ENCODE measurements at places on chromosomes 12 and 14.
A peak's percentile ranks its signal among the peaks of the same experiment; 100 is the strongest.

- H3K4me1 ChIP-seq, result peaks cover 4% of the 10 kb centered on the region
- no peak for DNase-seq
- no peaks in the 10 kb centered on the region for H3K36me3 ChIP-seq
- no peak overlapping the region for H3K4me3 ChIP-seq
- H3K27me3 ChIP-seq, result peaks cover 5% of the 10 kb centered on the region
These were observed 34.1 kb upstream of the STON2 start for GRCh38 chr14:81434230-81434629.

DNA sequence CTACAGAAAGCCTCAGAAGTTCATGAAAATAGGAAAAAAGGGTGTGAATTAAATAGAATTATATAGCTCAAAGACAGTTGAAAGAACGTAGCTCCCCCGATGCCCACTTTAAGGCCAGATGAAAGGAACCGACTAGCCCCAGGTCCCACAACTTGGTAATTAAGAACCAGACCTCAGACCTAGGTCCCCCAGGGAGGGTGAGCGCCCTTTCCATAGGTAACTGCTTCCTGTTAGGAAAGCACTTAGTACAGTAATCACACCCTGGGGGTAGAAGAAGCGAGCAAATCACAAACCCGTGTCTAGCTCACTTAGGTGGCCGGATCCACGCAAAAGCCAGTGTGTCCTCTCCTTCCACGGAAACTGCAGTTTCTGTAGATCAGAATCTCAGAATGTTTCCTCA is 77.1 kb downstream of the PLXNC1 start:
- DNase-seq, result no peak
- H3K36me3 ChIP-seq, result no peaks in the 10 kb centered on the region
- no peaks in the 10 kb centered on the region for H3K27me3 ChIP-seq
- no peaks in the 10 kb centered on the region for H3K4me1 ChIP-seq
- H3K27ac ChIP-seq, result no peak overlapping the region

DNA sequence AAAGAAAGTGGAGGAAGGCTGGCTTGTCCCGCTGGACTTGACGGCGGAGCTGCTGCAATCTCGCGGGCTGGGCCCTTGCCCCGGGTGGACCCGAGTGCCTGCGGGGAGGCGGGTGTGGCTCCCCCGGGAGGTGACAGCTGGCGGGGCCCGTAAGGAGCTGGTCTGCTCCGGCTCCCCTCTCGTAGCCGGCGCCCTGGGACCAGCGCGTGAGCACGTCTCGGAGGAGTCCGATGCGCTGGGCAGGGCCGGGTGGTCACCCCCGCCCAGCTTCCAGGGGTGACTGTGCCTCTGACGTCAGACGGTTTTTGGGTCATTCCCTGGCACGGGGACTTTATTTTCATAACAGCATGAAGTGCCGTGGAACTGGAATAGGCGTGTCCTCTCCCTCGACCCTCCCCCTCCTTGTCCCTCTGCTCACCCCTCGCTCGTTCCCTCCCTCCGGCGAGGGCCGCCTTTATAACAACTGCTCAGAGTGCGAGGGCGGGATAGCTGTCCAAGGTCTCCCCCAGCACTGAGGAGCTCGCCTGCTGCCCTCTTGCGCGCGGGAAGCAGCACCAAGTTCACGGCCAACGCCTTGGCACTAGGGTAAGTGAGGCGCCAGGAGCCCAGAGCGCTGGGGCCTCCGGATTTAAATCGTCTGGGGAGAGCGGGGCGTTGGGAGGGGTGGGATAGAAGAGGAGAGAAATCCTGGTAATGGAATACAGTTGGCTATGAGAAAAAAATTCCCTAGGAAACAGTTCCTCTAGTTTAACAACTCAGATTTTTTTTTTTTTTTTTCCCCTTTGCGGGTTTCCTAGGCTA is at the start of gene GPRC5A:
TSS of gene GPRC5A (plus strand) at position 483 of the 801 bp plus-strand sequence. CDS start 16,688 bp downstream, outside the sequence.
- H3K27ac ChIP-seq, result peak within 1 kb of the TSS; percentile 84
- no peaks in the 10 kb centered on the region for H3K4me1 ChIP-seq
- H3K27me3 ChIP-seq, result no peaks in the 10 kb centered on the region
- DNase-seq, result peak; percentile 96
- H3K4me3 ChIP-seq, result peak within 1 kb of the TSS; percentile 58

DNA sequence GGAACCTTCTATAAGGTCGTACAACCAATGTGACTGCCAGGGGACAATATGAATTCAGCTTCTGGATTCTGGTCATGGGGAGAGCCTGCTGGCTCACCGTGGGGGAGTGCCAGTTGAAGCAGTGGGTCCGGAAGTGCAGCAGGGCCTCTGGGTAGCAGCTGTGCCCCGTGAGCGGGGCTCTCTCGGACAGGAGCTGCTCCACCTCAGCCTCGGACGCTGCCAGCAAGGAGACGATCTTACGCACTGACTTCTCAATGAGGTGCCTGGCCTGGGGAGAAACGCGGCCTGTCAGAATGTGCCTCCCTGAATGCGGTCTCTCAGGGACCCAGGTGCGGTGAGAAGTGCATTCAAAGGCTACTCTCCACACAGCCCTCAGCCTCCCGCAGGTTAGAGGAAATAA is 42.0 kb downstream of the LGMN start:
- no peak overlapping the region for H3K27ac ChIP-seq
- DNase-seq, result no peak
- no peaks in the 10 kb centered on the region for H3K27me3 ChIP-seq
- H3K36me3 ChIP-seq, result no peaks in the 10 kb centered on the region
- H3K4me3 ChIP-seq, result no peak overlapping the region

GRCh38 chr14:40981247-40981646 is 625.4 kb upstream of the LRFN5 start:
- H3K27ac ChIP-seq, result no peak overlapping the region
- no peaks in the 10 kb centered on the region for H3K36me3 ChIP-seq
- no peak for DNase-seq
- no peak overlapping the region for H3K4me3 ChIP-seq
- no peaks in the 10 kb centered on the region for H3K27me3 ChIP-seq
- no peaks in the 10 kb centered on the region for H3K4me1 ChIP-seq

DNA sequence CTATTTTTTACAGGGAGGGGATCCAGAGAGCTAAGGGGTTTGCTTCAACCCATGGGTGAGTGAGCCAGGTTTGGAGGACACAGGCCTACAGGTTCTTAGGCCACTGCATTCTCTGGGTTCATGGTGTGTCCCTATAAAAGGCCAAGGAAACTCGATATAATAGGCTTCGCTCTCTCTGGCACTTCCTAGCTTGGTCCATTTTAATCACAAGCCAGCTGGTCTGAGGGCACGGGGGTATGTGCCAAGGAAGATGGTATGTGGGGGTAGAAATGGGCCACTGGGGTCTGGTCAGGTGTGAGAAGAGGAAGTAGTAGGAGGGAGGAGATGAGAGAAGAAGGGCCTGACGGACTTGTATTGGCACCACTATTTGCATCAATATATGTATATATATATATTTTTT is 4.9 kb downstream of the ETV6 start:
- H3K4me1 ChIP-seq, result peaks cover 6% of the 10 kb centered on the region
- DNase-seq, result no peak
- H3K27me3 ChIP-seq, result no peaks in the 10 kb centered on the region
- no peak overlapping the region for H3K27ac ChIP-seq

DNA sequence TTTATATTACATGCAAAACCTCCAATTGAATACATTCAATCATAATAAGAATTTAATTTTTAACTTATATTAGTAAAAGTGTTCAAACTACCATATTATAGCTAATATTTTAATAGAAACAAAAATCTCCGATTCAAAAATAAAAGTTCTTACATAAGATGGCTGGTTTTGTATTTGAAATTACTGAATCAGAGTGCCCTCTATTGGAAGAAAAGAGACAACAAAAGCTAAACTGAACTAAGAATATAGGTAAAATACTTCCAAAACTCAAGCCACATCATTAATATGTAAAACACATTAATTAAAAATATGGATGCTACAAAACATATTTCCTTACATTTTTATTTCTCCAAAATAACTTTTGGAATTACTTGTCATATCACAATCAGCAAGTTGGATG is 120.3 kb downstream of the GARIN6 start:
- no peaks in the 10 kb centered on the region for H3K36me3 ChIP-seq
- no peak overlapping the region for H3K4me3 ChIP-seq
- no peaks in the 10 kb centered on the region for H3K4me1 ChIP-seq
- no peak overlapping the region for H3K27ac ChIP-seq

DNA sequence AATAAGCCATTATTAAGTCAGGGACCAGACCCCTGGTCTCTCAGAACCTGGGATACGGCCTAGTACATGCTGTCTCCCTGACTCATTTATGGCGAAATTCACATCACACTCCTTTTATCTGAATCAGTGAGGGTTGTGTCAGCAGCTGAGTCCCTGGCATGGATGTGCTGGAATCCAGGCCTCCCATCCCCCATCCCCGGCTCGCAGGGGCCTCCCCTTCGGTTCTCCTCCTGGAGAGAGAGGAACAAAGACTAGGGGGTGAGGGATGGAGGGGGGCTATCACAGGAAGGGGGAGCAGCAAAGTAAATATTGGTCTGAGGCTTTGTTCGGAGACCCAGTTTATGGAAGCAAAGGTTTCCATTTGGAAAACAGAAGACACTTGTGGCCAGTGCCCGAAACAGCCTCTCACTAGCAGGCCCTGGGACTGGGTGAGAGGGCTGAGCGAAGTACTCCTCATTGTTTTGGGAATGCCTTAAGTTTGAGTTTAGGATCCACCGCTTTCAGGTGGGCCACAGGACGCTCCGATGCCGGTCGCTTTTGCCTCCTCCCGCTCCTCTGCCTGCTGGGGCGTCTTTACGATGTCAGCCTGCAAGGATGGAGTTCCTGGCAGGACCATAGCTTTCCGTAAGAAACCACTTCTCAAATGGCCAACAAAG is 145.0 kb downstream of the PRKCH start:
- peak; percentile 68 for DNase-seq
- peak overlapping the region; percentile 31 for H3K27ac ChIP-seq
- H3K4me3 ChIP-seq, result no peak overlapping the region

- H3K36me3 ChIP-seq, result no peaks in the 10 kb centered on the region
- H3K27me3 ChIP-seq, result no peaks in the 10 kb centered on the region
- no peak for DNase-seq
- no peak overlapping the region for H3K4me3 ChIP-seq
- no peak overlapping the region for H3K27ac ChIP-seq
These were observed 389.9 kb upstream of the GARIN6 start for GRCh38 chr12:99257672-99258071.

- H3K27me3 ChIP-seq, result no peaks in the 10 kb centered on the region
- no peak overlapping the region for H3K4me3 ChIP-seq
- H3K27ac ChIP-seq, result peak overlapping the region; percentile 81
- no peaks in the 10 kb centered on the region for H3K4me1 ChIP-seq
- no peak for DNase-seq
- no peaks in the 10 kb centered on the region for H3K36me3 ChIP-seq
These were observed 1.3 kb upstream of the JDP2 start for GRCh38 chr14:75426332-75427125.

GRCh38 chr14:57869617-57870016 is 3.7 kb upstream of the SLC35F4 start:
- no peaks in the 10 kb centered on the region for H3K27me3 ChIP-seq
- H3K4me3 ChIP-seq, result no peak overlapping the region
- H3K27ac ChIP-seq, result no peak overlapping the region
- H3K4me1 ChIP-seq, result no peaks in the 10 kb centered on the region
- H3K36me3 ChIP-seq, result no peaks in the 10 kb centered on the region
- DNase-seq, result no peak

GRCh38 chr14:99685151-99685591 is 1.1 kb downstream of the CYP46A1 start:
- H3K27ac ChIP-seq, result no peak overlapping the region
- H3K36me3 ChIP-seq, result no peaks in the 10 kb centered on the region
- no peak for DNase-seq
- no peaks in the 10 kb centered on the region for H3K4me1 ChIP-seq
- no peak overlapping the region for H3K4me3 ChIP-seq

GRCh38 chr14:59139324-59139723 is 49.1 kb upstream of the DAAM1 start:
- H3K4me1 ChIP-seq, result no peaks in the 10 kb centered on the region
- DNase-seq, result no peak
- H3K27me3 ChIP-seq, result no peaks in the 10 kb centered on the region
- no peak overlapping the region for H3K4me3 ChIP-seq
- no peak overlapping the region for H3K27ac ChIP-seq
- no peaks in the 10 kb centered on the region for H3K36me3 ChIP-seq

GRCh38 chr12:113271466-113271852 is 50.2 kb downstream of the TPCN1 start:
- H3K27me3 ChIP-seq, result no peaks in the 10 kb centered on the region
- peak overlapping the region; percentile 66 for H3K27ac ChIP-seq
- H3K4me3 ChIP-seq, result no peak overlapping the region
- H3K36me3 ChIP-seq, result no peaks in the 10 kb centered on the region
- H3K4me1 ChIP-seq, result no peaks in the 10 kb centered on the region

DNA sequence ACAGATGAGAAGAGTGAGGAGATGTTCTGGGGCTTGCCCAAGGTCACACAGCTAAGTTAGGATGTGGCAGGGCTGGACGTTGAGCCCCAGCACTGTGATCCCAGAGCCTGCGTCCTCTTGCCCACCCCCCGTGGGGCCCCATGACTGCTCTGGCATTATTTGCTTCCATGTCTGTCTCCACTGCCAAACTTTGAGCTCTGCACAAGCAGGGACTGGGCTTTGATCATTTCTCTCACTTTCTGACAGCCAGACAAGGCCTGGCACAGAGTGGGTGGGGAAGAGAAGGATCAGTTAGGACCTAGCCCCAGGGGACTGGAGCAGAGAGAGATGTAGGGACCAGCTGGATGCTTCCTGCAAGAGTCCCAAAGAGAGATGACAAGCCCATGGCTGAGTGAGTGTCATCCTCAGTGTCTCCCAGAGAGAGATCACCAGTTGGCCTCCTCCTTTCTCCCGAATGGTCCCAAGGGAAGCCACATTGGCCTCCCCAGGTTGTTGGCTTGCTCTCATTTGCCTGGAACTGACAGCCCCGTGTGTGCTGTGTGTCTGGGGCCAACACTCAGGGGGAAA is 126.7 kb upstream of the PWP1 start:
- H3K27me3 ChIP-seq, result no peaks in the 10 kb centered on the region

GRCh38 chr14:101525640-101526527 is 35.4 kb upstream of the DIO3 start:
- DNase-seq, result no peak
- no peaks in the 10 kb centered on the region for H3K4me1 ChIP-seq
- no peaks in the 10 kb centered on the region for H3K36me3 ChIP-seq
- H3K27me3 ChIP-seq, result no peaks in the 10 kb centered on the region
- no peak overlapping the region for H3K4me3 ChIP-seq
- no peak overlapping the region for H3K27ac ChIP-seq

GRCh38 chr14:92687681-92688433 is 60.6 kb downstream of the LGMN start:
- H3K36me3 ChIP-seq, result no peaks in the 10 kb centered on the region
- H3K27ac ChIP-seq, result no peak overlapping the region
- DNase-seq, result no peak

DNA sequence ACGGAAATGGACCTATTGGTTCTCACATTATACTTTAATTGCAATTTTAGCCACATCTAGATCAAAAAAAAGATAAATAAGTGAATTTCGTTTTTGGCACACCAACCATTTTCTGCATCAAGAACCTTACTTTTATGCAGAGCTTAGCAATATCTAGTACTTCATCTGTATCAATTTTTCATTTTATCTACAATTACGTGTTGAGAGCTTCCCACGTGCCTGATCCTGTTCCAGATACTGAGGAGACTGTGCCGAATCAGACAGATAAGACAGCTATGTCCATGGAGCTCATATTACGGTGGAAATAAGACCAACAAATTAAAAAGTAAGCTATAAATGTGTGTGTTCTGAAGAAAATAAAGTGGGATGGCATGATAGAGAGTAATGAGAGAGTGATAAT is 101.6 kb downstream of the MGAT4C start:
- DNase-seq, result no peak
- H3K36me3 ChIP-seq, result no peaks in the 10 kb centered on the region
- H3K4me3 ChIP-seq, result no peak overlapping the region
- no peaks in the 10 kb centered on the region for H3K4me1 ChIP-seq
- no peak overlapping the region for H3K27ac ChIP-seq
- no peaks in the 10 kb centered on the region for H3K27me3 ChIP-seq

GRCh38 chr14:57512220-57512619 is 18.6 kb upstream of the CCDC198 start:
- DNase-seq, result no peak
- H3K4me1 ChIP-seq, result no peaks in the 10 kb centered on the region
- H3K36me3 ChIP-seq, result no peaks in the 10 kb centered on the region
- H3K27me3 ChIP-seq, result no peaks in the 10 kb centered on the region
- H3K4me3 ChIP-seq, result no peak overlapping the region
